Stimulated activated CD4-positive, alpha-beta T cell treated with anti-CD3 and anti-CD28 coated beads, Interleukin-15, amount 100 ng/mL, for 1 hour (primary cell): ENCODE measurements at places on chromosomes 2 and 18.

DNA sequence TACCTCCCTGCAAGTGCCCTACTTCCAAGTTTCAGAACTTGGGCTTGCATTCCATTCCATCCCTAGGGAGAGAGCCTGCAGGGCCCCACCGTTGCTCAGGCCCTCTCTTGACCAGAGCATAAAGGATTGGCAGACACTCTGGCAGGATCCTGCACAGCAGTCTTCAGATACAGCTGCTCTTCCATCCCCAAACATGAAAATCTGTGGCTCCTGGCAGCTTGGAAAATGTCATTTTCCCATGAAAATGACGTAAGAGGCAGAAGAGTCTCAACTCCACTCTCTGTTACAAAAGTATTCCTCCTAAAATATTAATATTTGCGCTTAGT is 162.6 kb downstream of the GFPT1 start:
- no peak for DNase-seq

DNA sequence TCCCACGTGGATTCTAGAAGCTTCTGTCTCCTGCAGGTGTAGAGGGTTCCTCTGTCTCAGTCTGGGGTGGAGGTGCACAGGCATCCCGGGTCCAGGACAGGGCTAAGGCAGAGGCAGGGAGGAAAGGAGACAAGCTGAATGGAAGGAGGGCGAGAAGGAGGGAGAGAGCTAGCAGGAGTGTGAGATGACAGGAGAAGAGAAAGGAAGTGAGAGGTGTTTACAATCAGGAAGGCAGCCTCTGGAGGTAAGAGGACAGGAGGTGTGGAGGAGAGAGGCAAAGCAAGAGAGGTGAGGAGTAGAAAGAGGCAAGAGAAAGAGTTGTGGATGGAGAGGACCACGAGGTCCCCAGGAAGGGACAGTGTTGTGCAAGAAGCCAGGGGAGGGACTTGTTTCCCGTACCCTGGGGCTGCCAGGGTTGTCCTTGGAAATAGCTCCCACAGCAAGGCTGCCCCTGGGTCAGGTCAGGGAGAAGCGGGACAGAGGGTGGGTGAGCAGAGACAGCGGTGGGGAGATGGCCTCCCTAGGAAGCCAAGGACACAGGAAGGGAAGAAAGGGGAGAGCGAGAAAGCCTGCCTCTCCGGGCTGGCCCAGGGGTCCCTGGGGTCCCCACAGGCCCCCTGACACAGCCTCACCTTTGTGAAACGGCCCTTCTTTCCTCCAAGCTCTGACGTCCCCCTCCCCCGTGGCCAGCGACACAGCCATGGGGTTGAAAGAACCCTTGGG is 136.9 kb downstream of the CYP26B1 start:
- DNase-seq, result no peak

DNA sequence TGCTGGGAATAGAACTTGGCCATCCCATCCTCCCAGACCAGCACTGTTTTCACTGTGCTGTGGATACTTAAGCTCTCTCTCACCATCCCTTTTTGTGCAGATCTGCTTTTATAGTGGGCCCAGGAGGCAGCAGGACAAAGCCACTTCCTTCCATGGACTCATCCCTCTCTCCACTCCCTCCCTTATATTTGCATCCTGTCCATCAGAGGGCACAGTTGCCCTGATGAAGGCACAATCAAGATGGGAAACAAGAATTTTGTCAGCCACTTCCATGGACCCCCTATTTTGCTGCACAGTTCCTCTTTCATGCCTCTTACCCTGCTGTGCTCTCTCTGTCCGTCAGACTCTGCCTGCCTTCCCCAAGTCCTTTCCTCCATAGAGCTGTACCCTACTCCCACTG is 338.7 kb downstream of the HRH4 start:
- no peak for DNase-seq

DNA sequence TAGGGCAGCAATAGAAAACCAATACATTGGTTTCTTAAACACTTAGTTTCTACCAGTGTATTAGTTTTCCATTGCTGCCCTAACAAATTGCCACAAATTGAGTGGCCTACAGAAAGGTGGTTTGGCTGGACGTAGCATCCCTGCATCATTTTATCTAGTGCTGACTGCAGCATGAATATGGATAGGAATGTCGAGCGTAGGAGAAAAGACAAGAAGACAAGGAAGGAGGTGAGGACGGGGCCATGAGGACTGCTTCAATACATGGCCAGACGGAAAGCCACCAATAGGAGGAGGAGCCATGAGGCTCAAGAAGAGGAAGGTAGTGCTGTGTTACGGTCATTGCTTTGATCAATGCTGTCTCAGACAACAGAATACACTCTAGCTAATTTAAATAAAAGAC is 154.5 kb upstream of the NDUFV2 start:
- no peak for DNase-seq

- no peak for DNase-seq
Measured at GRCh38 chr18:6901286-6901926, 171.9 kb downstream of the ARHGAP28 start.
